ENCODE measurements at places on chromosomes 11 and 22. TPM values are rescaled to one million over a fixed set of nuclear protein-coding genes. Genes with fewer than 3 reads are reported as not detected.

The C11orf91 gene
- not detected for total RNA-seq

The TMEM258 gene
- 102 TPM for total RNA-seq

- peak; percentile 18 for DNase-seq
Observed at GRCh38 chr11:61787928-61788491, 4.4 kb downstream of the TMEM258 start.

The GTSE1 gene
- total RNA-seq: 35.8 TPM

The C22orf31 gene
- total RNA-seq: not detected

- DNase-seq: peak; percentile 45
Observed at GRCh38 chr11:65026810-65027209, 429 bp upstream of the SNX15 start.

The UBQLNL gene
- total RNA-seq: 0.06 TPM

The MOGAT2 gene
- not detected for total RNA-seq

- DNase-seq: no peak
Observed at GRCh38 chr22:50274311-50274710, 4.1 kb upstream of the MAPK11 start.

GRCh38 chr11:57071829-57072228, 83.1 kb downstream of the OR5AK2 start:
- DNase-seq: no peak

- DNase-seq: no peak
Observed at GRCh38 chr11:70885281-70886231, 366.8 kb downstream of the SHANK2 start.

GRCh38 chr22:42548597-42549330, 5.0 kb upstream of the SERHL2 start:
- no peak for DNase-seq

The TRPM5 gene
- not detected for total RNA-seq

DNA sequence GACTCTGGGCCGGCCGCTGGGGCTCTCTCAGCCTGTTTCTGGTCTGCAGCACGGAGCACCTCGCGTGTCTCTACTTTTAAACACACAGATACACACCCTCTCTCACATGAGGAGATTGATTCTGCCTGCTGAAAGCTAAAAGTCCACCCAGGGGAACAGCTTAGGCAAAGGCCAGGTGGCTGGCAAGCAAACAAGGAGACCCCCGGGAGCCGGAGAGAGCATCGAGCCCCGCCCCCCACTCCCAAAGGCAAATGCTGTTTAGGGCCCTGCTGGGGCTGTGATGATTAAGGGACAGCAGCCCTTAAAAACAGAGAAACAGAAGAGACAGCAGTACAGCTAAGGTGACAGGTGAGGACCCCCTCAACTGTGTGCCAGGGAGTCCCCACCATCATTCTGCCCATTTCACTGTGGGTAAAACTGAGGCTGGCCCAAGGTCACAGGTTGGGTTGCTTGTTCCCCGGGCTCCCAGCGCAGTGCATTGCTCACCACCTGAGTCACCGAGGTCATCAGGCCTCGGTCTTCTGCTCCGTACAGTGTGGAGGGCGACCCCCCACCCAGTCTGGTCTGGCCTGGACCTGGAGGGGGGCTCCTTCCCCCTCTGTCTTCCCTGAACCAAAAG, 6.8 kb downstream of the CABP7 start:
- no peak for DNase-seq

The MYO18B gene
- not detected for total RNA-seq

The ROBO4 gene
- total RNA-seq: 1.4 TPM

- no peak for DNase-seq
Observed at GRCh38 chr22:42026705-42027104, 28.1 kb downstream of the WBP2NL start.

DNA sequence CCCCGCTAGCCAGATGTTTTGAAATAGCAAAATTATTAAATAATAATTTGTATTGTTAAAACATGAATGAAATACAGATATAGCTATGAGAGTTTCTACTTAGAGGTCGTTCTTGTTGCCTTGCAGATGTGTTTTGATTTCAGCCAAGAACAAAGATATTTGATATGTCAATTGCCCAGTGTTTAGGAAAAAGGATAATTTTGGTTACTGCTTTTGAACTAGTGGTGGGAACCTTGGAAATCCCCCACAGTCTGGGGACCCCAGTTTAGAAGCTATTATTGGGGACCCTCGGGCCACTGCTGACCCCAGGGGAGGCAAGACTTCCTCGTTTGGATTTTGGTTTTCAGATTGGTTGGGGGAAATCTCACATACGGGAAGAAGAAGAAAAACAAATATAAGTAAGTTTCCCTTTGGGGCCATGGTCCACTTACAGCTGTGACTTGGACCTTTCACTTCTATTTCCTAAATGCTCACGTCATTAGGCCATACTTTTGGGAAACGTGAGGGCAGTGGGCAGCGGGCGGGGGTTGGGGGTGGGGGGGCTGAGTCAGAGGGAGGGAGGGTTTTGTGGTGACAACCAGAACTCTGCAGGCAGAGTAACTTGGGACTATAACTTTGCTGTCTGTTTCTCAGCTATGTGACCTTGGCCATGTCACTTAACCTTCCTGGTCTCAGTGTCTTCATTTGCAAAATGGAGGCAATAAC, 37.0 kb downstream of the LDLRAD3 start:
- DNase-seq: no peak

- peak; percentile 56 for DNase-seq
Observed at GRCh38 chr11:57798905-57799559, 37.4 kb downstream of the CTNND1 start.

- DNase-seq: no peak
Observed at GRCh38 chr11:58786693-58787092, 55.0 kb upstream of the GLYAT start.

The GPHA2 gene
- total RNA-seq: not detected

DNA sequence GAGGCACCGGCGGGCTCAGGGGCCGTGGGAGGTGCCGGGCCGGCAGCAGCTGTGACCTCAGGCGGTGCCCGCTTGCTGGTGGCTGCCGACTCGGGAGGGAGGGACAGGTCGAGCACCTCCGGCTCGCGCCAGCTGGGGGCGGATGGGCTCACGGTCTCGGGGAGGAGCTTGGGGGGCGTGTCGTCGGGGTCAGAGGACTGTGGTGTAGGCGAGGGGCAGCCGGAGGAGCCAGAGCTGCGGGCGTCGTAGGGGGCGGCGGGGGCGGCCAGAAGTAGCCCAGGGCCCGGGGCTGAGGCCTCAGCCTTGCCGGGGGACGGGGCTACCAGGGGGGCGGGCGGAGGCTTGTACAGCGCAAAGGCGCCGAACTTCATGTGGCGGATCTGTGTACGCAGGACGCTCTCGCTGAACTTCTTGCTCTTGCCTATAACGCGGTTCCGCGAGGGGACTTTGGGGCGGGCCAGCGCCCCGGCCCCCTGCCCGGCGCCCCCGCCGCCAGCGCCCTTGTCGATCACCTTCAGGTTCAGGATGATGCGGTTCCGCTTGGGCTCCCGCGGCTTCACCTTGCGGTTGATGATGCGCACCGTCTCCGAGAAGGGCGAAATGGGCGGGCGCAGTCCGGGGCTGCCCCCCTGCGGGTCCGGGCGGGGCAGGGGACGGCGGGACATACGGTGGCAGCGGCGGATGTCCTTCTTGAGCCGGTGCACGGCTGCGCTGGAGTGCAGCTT, 5.5 kb downstream of the CBX6 start:
- no peak for DNase-seq

DNA sequence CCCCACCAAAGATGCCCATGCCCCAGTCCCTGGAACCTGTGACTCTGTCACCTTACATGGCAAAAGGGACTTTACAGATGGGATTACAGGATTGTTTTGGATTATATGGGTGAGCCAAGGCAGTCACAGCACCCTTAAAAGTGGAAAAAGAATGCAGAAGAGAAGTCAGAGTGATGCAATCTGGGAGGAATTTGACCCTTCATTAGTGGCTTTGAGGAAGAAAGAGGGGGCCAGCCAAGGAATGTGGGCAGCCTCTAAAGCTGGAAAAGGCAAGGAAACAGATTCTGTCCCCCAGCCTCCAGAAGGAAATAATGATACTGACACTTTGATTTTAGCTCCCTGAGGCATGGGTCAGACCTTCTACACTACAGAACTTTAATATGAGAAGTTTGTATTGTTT, 257.3 kb upstream of the ISX start:
- DNase-seq: no peak

- DNase-seq: no peak
Observed at GRCh38 chr11:119791701-119792151, 62.7 kb upstream of the NECTIN1 start.

DNA sequence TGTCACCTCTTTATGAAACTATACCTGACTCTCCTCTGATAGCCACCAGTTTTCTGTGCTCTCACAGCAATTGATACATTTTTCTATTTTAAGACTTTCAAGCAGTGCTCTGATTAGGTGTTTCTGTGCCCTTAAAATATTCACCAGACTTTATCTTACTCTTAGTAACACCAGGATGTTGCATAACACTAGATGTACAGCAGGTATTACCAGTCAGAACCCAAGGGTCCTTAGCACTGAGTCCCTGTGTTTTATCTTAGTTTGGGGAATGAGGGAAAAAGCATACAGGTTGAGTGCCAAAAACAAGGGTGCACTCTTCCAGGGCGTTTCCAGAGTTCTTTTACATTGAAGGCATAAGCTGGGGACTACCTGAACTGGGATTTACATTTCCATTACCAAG, 51.4 kb downstream of the COPB1 start:
- DNase-seq: no peak

DNA sequence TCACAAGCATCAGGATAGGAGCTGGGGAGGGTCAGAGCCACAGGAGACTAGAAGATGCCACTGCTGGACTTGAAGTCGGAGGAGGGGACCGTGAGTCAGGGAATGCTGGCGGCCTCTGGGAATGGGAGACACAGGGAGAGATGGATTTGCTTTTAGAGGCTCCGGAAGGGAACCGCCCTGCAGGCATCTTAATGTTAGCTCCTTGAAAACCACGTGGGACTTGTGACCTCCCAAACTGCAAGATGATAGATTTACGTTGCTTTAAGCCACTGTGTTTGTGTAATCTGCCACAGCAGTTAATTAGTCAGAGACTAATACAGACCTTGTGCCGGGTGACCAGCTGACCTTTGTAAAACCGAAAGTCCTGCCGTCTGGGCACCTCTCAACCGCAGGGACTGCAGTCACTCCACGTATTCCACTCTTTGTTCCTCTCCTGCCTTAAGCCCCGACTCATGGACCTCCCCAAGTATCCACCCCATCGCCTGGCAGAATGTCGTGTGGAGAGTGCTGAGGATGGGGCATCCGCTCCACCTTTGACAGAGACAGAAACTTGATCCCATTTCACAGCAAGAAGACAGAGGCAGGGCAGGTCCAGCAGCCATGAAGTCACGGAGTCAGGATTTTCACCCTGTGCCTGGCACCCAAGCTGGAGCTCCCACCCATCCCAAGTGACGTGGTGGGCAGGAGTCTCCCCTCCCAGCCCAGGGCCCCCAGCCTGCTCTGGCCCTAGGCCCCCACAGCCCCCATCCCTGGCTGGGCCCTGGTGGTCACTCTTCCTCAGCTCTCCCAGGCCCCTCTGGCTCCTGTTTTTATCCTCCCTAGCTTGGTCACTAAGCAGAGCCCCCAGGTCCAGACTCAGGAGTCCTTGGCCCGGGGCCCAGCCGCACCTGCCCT, 19.4 kb upstream of the CTSD start:
- DNase-seq: peak; percentile 9

The OR52N4 gene
- total RNA-seq: not detected

DNA sequence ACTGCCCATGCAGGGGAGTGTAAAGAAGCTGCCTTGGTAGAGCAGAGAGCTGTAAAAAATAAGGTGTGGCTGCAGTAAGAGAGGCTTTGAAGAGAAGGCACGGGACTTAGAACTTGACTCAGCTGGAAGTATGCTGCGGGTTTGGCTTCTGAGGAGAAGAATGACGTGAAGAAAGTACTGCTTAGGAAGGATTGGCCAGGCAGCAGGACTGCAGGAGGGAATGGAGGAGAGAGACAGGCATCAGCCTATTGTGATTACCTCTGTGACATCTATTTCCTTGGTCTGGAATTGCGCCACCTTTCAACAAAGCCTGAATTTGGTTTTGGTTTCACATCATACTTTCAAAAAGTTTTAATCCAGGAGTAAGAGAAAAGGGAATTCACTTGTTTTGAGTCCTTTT, 22.5 kb downstream of the PRRG4 start:
- no peak for DNase-seq

DNA sequence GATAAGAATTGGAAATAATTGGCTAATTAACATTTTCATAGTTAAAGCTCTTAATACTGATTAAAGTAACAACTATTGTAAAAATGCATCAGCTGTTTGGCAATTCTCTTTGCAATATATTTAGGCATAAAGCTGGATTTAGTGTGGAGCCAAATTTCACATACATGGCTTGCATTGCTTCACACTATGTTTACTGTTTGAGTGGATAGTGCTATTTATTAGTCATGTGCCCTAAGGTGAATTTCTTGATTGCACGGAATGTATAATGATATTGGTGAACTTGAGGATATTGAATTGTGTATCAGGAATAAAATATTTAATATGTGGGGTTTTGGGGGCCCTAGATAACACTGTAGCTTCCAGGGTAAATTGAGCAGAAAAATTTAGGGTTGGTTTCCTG, 100.9 kb downstream of the AASDHPPT start:
- no peak for DNase-seq

The MS4A4A gene
- not detected for total RNA-seq

The CDKN1C gene
- total RNA-seq: 27.7 TPM

DNA sequence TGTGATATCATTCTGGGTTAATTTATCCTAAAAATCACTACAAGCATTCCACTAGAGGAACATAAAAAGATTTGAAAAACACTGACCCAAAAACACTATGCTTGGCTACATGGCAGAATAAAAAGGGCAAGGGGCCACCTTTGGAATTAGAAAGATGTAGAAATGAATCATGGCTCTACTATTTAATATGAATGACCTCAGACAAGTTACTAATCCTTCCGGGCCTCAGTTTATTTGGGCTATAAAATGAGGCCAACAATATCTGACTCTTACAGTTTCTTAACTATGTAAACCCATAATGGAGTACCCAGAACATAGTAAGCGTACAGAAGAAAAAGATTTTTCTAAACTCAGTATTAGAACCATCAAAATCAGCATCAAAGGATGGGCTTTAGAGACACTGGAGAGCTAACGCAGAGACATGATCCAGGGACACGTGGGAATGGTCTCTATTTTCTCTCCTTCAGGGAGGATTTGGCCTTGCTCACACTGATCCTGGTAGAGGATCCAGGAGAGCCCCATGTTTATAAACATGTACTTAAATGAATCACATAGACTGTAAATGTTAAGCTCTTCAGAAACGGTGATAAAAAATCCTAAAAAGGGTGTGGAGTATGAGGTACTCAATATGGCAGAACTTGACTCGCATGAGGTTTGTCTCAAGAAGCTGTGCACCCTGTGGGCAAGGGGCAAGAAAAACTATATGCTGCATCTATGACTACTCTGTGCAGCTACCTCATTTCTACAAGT, 288.4 kb upstream of the PITPNB start:
- no peak for DNase-seq

The TSGA10IP gene
- total RNA-seq: not detected

GRCh38 chr11:72758304-72758689, 6.1 kb upstream of the ARAP1 start:
- no peak for DNase-seq

The CYP2D6 gene
- 0.14 TPM for total RNA-seq

The MCAM gene
- 660 TPM for total RNA-seq

- no peak for DNase-seq
Observed at GRCh38 chr11:110935018-110935640, 222.9 kb upstream of the ARHGAP20 start.

- DNase-seq: no peak
Observed at GRCh38 chr22:45235851-45236342, 4.8 kb downstream of the KIAA0930 start.

GRCh38 chr11:76839311-76839710, 21.4 kb upstream of the ACER3 start:
- DNase-seq: no peak

The SCGB1A1 gene
- total RNA-seq: not detected

- DNase-seq: no peak
Observed at GRCh38 chr11:61486779-61487178, 21.8 kb upstream of the LRRC10B start.

The TCN2 gene
- total RNA-seq: 9.0 TPM

The SAA4 gene
- 0.22 TPM for total RNA-seq

Measured in epithelial cell of proximal tubule (primary cell).